Activated CD8-positive, alpha-beta memory T cell treated with anti-CD3 and anti-CD28 coated beads for 1 hour (primary cell): ENCODE measurements at places on chromosomes 4 and X.

- DNase-seq = no peak
These were observed 2.8 kb upstream of the AWAT1 start for GRCh38 chrX:70231666-70232065.

DNA sequence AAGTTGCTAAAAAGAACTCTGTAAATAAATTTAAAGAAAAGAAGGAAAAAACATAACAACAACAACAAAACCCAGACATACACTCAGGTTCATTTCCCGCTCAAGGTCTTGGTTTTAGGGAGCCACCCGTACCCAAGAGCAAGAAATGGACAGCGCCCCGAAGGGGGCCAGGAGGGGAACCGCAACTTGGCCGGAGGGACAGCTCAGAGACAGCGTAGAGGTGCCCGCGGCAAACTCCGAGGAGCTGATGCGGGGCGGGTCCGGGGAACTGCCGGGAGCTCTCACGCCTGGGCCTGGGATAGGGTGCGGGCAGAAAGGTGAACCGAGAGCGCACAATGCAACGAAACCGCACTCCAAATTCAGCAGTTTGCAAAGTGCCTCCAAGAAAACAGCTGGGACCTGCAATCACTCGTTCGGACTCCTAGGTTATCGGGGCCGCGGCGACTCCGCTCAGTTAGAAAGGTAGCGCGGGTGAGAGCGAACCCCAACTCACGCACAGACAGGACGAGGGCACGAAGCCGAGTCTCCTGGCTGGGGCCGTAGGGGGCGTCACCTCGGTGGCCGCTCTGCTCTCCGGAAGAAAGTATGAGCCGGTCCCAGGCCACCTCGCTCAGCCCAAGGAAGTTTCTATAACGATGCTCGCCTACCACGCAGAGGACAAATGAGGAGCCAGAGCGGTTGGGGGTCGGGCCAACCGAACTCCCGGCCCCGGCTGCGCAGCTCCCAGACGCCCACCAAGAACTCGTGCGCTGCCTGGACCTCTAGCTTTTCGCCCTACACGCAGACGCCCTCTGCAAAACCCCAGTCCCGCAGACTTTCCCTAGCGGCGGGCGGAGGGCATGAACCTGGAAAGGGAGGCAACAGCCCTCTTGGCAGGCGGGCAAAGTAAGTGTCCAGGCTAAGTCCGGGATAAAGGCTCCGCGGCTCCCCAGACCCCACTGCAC is 1.4 kb downstream of the NDNF start:
- no peak for DNase-seq

DNA sequence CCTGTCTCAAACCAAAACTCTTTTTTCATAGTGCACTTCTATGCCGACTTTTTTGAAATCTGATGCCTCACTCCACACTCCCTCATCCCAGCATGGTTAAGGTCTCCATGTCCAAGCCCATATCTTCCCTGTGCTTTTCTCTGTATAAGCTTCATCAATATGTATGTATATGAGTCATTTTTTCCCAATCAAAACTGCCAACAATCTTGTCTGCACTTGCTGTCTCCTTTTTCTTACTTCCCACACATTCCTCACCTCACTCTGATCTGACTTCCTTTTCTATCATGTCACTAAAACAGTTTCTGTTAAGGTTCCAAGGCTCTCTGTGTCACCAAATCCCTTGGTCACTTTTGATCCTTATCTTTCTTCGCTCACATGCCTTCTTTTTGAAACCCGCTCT is 88.2 kb upstream of the GPR50 start:
- no peak for DNase-seq

DNA sequence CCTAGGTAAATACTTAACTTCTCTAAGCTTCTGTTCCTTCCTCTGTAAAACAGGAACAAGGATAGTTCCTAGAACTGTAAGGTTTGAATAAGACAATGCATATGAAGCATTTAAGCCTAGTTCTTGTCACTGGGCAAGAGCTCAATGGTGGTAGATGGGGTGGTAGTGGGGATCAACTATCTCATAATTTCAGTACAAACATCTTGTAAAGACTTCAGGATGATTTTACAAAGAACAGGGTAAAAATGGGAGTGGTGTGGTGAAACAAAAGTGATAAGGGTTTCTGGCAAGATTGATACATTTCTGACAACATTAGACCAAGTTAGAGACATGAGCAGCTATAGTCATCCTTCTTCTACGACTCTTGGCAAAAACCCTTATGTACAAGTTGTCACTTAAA is 137.8 kb downstream of the SCFD2 start:
- DNase-seq = no peak

DNA sequence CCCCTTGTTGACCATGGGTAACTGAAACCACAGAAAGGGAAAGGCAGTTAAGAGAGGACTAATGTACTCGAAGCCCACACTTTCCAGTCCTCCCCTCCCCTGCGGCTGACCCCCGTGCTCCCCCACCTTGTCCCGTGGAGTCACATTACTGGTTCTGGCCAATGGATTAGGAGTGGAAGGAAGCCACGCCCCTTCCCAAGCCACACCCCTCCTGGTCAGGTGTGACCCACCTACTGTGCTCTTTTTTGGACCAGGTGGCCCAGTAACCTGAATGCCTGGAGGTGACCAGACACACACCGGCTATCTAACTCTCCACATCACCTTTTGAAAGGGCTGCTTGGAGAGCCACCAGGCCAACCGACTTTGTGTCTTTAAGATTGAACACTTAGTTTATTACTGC is 109.3 kb upstream of the MSX1 start:
- DNase-seq = no peak

- no peak for DNase-seq
These were observed 101.2 kb downstream of the FAM13A start for GRCh38 chr4:88955580-88956380.

DNA sequence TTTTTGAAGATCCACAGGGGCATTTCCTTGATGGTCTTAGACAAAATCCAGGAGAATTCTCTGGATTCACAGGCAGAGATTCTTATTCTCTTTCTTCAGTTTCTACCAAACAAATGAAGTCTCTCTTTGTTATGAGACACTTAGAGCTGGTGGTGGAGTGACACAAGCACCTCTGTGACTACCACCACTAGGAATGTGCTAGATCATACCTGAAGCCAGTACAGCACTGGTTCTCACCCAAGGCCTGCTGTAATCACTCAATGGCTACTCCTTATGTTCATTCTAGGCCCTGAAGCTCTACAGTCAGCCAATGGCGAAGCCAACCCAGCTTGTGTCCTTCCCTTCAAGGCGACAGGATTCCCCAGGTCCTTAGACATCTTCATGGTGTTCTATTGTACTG is 482.3 kb downstream of the TRAM1L1 start:
- DNase-seq = no peak
